Left renal pelvis (tissue), 4 donors: ENCODE measurements at places on chromosomes 12 and 14.

GRCh38 chr12:32504591-32504990 is 105.2 kb downstream of the FGD4 start:
- DNase-seq, result no peak

GRCh38 chr12:75790219-75790618 is 241.4 kb downstream of the PHLDA1 start:
- no peak for DNase-seq

DNA sequence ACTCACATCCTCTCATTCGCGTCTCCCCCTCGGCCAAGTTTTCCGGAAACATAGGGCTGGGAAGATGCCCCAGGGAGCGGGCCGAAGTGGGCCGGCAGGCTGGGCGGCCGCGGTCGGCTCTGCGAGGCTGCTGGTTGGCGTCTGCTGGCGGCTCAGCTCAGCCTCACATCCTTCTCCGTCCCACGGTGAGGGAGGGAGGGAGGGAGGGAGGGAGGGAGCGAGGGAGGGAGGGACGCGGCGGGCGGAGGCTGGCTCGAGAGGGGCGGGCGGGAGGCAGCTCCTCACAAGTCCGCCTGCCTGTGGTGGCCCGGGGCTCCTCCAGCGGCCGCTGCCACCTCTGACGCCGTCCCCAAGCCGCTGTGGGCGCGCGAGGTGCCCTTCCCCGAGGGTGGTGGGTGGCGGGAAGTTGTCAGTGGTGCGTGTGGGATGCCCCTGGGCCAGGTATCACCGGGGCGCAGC is 93.8 kb downstream of the RFLNA start:
- no peak for DNase-seq

DNA sequence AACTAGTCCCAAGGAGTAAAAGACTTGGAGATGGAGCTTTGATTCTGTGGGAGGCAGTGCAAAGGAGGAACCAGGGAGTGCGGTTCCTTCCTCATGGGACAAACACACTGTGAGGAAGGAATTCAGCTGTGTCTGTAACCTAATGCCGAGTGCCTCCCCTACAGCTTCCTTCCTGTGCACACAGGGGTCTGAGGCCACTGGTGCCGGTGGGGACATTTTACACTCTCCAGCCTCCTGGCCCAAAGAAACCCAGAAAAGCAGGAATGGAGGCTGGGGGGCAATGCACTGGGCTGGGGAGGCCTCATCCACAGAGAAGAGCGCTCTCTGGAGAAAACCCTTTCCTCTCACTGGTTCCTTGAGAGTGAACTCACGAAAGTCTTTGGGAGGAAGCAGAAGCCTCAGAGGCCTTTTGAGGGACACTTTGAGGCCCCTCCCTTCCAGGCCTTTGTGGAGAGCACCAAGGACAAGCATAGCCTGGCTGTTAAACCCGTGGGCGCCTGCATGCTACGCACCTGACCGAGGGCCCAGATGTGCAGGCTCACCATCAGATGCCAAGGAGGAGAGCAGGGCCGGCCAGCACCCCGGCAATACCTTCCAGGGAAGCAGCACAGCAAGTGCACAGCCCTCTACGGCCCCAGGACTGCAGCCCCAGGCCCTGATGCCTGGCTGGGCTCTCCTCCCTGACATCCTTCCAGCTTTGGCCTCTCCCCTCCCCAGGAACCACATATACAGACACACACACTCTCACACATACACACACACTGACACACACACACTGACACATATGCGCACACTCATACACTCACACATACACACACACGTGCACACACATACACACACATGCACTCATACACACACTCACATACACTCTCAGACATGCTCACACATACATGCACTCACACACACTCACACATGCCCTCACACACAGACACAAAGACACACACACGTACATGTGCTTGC is 52.0 kb downstream of the NFKBIA start:
- no peak for DNase-seq

DNA sequence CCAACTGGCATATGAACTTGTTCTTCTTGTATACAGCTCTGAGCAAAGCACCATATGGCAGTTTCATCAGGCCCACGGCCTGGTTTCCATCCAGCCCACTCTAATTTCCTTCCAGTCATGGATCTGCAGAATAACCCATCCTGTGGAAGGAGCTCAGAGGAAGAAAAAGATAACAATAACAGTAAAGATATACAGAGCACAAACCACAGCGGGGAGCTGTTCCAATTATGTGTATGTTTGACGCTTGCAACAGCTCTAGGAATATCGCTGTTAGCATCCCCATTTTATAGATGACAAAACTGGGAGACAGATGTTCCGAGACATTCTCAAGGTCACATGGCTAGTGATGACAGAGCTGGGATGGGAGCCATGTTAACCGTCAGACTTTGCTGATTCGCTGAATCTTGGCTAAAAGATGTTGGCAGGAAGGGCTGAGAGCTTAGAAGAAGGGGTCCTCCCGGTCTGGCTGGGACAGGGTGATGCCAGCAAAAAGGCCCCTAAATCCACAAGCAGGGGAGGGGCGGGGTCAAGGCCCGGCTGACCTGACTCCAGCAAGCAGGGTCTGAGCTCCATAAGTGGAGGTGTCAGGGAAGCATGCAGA is 34.4 kb upstream of the CIPC start:
- no peak for DNase-seq

GRCh38 chr12:67662910-67663538 is 14.5 kb downstream of the DYRK2 start:
- DNase-seq, result no peak

DNA sequence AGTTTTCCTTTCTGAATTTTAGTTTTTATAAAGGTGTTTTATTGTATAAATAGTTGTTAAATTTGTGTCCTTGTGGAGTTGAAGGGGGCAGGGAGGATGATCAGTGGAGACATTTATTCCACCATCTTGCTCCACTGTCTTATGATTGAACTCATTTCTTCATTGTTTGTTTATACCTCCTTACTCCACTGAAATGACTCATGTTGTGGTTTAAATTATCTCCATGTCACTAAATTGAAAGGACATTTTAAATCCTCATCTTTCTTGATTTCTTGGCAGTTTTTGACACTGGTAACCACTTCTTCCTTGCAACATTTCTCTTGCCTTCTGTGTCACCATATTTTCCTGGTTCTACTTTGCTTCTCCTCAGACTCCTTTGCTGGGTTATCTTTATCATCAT is 23.6 kb upstream of the FERMT2 start:
- DNase-seq, result no peak

- DNase-seq, result no peak
Observed at GRCh38 chr12:124389725-124390441, 95.0 kb downstream of the RFLNA start.
